ENCODE measurements at places on chromosomes 12 and 14. TPM values are rescaled to one million over a fixed set of nuclear protein-coding genes. Genes with fewer than 3 reads are reported as not detected.

- no peak for DNase-seq
Observed at GRCh38 chr12:57672801-57673200, 21.1 kb upstream of the OS9 start.

DNA sequence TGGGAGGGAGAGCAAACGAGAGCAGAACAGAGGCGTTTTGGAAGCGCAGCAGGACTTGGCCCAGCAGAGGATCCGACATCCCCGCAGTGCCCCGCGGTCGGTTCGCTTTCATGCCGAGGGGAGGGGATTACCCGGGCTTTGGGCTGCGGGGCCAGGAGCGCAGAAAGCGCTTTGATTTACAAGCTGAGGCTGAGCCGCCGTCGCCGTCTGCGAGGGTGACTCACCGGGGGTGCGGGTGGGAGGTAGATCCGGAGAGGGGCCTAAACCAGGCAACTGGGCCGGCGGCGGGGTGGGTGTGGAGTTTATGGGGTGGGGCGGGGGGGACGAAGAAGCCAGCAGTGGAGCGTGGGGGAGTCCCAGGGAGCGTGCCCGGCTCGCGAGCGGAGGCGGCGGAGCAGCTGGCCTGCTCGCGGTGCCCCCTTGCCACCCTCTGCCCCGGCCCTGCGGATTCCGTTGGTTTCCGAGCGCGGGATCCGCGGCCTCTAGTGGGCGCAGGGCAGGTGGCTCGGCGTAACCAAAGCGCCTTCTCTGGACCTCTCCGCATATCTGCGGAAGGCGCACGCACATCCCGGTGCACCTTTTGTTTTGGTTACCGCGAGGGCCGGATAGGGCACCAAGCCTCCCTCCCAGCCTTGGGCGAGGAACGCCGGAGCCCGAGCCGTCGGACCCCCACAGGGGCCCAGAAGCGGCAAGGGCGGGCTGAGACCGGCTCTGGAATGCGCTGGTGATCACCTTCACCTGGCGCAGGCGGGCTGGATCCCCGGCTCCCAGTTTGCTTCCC is 2.6 kb downstream of the SIX4 start:
- peak; percentile 73 for DNase-seq

DNA sequence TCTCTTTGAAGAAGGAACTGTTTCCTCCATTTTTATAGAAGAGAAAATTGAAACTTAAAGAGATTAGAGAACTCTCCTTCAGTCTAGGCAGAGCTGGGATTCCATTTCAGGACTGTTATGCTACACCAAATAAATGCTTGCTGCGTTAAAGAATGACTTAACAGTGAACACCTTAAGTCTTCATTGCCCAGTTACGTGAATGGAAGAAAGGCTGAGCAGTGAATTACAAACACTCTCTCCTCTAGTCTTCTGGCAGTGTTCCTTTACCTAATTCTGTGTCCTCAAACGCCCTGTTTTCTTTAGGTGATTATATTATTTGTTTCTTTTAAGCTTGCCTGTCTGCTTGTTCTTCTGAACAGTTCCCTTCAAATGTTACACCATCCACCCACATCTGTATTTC is 59.7 kb downstream of the RCOR1 start:
- no peak for DNase-seq

DNA sequence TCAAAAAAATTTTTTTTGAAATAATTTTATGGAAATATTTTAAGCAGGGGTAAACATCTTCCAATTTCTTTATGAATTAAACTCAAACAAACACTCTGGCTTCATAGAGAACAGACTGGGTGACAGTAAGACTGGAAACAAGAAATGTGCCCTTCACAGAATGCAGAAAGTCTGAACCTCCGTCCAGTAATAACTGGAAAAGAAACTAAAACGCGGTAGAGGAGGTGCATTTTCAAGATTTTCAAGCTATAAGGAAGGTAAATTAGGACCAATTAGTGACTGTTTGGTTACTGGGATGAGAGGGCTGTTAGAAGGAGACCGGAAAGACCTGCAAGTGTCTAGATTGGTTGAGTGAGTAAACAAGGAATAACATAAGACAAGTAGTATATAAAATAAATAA is 245.7 kb downstream of the CEP128 start:
- DNase-seq: no peak

- DNase-seq: peak; percentile 76
Observed at GRCh38 chr12:46266869-46267574, 1.8 kb downstream of the SLC38A1 start.

GRCh38 chr14:105043641-105044040 is 21.6 kb downstream of the GPR132 start:
- no peak for DNase-seq

- DNase-seq: no peak
Observed at GRCh38 chr14:90381011-90381786, 15.6 kb upstream of the CALM1 start.

EIF2S3B gene
- 1.3 TPM for total RNA-seq

CLEC2A gene
- not detected for total RNA-seq

FBXO33 gene
- total RNA-seq: 28.4 TPM

SLC41A2 gene
- 3.4 TPM for total RNA-seq

UBC gene
- 803 TPM for total RNA-seq
